Putamen (tissue), 1 donor: ENCODE measurements at places on chromosomes 13 and 19.
A peak's percentile ranks its signal among the peaks of the same experiment; 100 is the strongest.

DNA sequence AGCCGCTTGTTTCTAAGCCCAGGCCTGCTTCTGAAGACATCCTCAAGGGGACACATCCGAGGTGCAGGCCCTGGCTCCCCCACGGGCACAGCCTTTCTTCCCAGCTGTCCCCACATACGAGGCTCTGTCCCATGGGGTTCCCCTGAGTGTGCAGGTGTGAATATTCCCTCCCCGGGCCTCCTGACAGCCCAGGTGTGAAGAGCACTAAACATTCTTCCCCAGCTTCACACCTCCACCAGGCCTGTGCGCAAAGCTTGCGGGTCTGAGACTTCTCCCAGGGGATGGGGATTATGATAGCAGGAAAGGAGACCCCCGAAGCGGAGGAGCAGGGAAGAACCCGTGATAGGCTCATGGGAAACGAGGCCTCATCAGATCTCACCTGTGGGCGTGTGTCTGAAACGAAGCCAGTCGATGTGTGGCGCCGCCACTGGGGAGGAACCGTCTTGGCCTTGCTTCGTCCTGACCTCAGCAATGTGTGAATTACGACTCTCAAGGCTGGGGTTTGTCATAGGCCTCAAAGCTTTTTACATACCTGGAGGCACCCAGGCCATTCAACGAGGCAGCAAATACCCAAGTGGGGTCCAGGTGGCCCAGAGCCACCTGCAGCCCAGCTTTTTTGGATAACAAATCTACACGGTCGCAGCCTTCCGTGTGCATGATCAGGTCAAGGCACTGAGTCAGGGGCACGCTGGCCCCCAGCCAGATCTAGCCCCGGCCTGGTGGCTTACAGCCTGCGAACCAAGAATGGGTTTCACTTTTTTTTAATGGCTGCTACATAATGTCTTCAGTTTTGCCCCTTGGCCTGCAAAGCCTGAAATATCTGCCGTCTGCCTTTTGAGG lies 134.3 kb downstream of the STK24 start:
- DNase-seq = no peak

GRCh38 chr19:5534787-5535586 lies 32.8 kb downstream of the TINCR start:
- DNase-seq = no peak

- no peak for DNase-seq
Measured at GRCh38 chr13:27559719-27560118, 60.6 kb downstream of the LNX2 start.

- DNase-seq = no peak
Measured at GRCh38 chr19:1648920-1649541, 3.4 kb downstream of the TCF3 start.

GRCh38 chr19:3075605-3076431 lies 13.5 kb upstream of the TLE5 start:
- DNase-seq = no peak

GRCh38 chr19:38792250-38793111 lies 3.5 kb downstream of the LGALS7B start:
- no peak for DNase-seq

GRCh38 chr13:96091164-96092117 lies 1.5 kb downstream of the HS6ST3 start:
- DNase-seq = no peak

- no peak for DNase-seq
Measured at GRCh38 chr13:25928941-25929505, 122.8 kb downstream of the SHISA2 start.

DNA sequence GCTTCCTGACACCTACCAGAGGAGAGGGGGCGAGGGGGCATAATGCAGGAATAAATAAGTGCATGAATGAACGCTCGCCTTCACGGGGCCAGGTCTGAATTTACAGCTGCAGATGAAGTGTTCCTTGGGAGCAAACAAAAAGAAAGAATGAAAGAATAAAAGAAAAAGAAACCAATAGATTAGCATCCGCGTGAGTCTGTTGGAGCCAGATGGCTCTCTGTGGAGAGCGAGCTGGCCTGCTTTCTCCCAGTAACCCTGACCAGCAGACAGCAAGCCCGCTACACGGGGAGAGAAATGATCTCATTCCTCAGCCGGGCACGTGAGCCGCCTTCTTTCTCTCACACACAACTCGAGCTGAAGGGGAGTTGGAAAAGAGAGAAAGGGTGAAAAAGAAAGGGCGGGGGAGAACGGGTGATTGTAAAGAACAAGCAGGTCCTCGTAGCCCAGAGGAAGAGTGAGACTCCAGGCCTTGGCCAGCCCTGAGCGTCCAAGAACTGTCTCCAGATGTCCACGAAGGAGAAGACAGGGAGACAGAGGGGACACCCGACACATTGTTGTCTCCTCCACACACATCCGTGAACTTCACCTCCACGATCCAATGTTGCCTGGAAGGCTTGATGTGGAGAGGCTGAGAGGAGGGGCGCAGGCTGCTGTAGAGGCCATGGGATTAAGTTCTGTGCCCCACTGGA lies 81.4 kb downstream of the RNASEH2B start:
- peak; percentile 4 for DNase-seq

GRCh38 chr13:53240401-53241025 lies 211.9 kb downstream of the OLFM4 start:
- no peak for DNase-seq
